ENCODE measurements at places on chromosomes 6 and 20. TPM values are rescaled to one million over a fixed set of nuclear protein-coding genes. Genes with fewer than 3 reads are reported as not detected.

DNA sequence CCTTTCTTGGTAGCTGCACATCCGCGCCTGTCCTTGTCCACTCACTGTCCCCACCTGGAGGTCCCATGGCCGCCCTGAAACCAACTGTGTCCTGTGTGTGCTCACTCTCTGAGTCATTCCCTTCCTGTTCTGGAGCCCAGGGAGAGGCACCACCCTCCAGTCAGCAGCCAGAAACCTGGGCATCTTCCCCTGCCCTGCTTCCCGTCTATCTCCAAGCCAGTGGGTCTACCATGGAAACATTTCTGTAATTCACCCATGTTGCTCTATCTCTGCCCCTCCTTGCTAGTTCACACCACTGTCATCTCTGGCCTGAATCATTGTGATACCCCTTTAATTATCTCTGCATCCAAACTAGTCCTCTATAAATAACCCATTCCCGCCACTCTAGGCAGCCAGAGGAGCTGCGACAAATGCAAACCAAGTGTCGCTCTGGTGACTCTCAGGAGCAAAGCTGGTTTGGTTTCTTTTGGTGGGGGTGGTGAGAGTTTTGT is 28.8 kb upstream of the SYNJ2 start:
- DNase-seq = no peak

DNA sequence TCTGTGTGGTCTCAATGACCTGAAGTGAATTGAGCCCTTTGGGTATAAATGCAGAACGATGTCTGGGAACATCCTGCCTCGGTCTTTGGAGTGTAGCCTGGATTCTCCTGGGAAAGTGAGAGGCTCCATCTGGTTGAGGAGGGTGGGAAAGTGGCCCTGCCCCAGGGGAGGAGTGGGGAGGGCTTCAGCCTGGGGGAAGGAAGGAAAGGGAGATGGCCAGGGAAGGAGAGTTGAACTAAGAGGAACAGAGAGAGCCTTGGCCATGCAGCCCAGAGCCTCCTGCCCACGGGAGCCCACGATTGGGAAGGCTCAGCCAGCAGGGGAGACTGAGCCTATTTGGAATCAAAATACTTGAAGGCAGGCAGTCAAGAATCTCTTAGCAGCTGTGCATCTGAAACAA is 2.3 kb upstream of the EPB41L1 start:
- no peak for DNase-seq

DNA sequence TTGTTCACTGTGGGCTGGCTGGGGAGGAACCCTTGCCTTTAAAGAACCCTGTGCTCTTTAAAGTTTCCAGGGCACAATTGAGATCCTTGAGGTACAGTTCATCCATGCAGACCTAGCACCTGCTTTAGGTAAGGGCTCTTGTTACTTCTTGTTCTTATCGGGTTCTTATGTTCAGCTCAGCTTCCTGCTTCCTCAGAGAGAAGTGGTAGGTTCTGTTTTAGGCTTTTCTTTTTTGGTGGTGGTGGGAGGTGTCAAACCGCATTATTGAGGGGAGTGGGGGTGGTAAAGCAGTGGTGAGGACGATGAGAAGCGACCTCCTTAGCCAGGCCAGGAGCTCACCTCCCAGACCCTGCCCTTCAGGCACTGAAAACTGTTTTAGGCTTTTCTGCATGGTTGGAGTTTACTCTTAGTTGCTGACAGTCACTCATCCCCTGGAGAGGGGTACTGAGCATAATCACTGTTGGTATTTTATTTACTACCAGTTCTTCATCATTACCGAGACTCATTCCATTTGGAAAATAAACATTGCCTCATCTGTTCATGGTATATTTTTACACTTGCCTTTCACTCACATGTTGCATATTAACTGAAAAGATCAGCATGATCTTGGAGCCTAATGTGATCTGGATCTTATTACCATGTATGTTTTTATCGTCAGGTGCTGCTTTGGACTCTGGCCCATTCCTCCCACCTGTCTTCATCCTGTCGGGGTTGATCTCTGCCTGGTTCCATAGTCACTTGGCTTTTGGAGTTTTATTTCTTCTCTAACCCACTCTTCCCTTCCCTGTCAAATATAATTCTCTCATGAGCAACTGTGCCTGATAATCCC is 35.4 kb downstream of the SLC16A10 start:
- DNase-seq = no peak

Gene KIAA1755
- total RNA-seq = 0.20 TPM

Gene FNDC11
- 8.2 TPM for total RNA-seq
